Pulmonary artery endothelial cell (primary cell): ENCODE measurements at places on chromosomes 11 and 22.

DNA sequence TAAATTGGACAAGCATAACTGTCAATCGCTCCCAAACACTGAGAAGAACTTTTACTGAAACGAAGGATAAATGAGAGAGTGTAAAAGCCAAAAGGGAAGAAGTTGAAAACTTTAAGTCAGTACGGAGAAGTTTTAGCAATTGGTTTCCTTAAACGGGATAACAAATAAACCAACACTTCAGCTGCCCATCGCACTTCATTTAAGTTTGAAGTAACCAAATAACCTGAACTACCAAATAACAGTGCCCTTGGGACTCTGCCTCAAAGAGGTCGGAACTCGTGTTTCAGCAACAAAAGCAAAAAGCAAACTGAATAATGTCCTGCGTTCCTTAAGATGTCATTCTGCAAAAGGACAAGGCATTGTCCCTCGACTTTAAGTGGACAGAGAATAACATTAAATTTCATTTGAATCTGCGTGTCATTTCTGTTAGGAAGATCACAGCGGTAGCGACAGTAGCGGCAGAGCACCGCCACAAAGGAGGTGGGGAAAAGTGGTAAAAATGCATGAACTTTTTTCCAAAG lies 127.0 kb upstream of the C11orf58 start:
- no peak for DNase-seq

DNA sequence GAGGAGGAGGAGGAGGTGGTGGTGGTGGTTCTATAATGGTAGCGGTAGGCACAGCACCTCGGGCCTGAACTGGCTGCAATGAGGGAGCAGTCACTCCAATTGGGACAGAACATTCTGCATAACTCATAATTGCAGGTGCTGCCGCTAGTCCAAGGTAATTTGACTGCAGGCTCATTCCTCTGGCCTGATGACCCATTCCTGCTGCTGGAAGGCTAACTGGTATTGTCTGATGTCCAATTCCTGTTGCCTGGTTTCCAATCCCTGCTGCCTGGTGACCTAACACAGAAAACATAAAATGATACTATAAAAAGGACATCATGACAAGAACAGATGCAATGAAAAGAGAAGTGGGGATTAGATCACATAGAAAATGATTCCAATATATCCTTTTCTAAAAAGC lies 7.9 kb upstream of the AGBL2 start:
- DNase-seq, result no peak

GRCh38 chr22:17890245-17890671 lies 116.0 kb upstream of the BID start:
- no peak for DNase-seq

DNA sequence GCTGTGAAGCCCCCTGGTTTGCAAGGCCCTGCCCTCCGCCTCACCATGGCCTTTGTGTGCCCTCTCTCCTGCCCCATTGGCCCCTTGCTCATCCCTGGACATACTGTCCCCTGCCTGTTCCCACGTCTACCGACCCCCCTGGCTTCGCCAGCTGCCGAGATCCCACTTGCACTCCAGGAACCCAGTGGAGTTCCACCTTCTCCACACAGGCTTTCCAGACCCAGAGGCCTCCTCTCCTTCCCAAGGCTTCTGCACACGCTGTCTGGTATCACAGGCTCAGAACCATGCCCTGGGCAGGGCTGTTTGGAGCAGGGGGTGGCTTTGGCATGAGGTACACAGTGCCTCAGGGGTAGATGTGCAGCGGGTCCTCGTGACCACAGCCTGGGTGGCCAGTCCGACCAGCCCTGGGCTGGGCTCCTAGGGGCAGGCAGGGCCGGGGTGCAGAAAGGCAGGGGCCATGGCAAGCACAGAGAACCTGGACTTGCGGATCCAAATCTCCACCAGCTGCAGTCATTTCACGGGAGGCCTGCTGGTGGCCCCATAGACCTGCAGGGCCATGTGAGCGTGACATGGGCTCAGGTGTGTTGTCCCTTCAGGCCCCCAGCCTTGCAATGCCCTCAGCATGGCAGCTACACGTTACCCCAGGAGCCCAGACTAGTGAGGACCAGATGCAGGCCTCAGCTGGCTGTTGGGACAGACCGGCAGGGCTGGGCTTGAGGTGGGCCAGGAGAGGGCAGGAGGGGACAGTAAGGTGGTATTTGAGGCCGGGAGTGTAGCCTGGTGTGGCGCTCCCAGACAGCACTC lies 9.5 kb downstream of the GRK2 start:
- no peak for DNase-seq
